Left lung (tissue), 14 donors: ENCODE measurements at places on chromosomes 11 and 22.

- DNase-seq = no peak
These were observed 7.0 kb downstream of the SERHL2 start for GRCh38 chr22:42560781-42561180.

GRCh38 chr11:75024764-75025211 lies 36.1 kb downstream of the NEU3 start:
- no peak for DNase-seq

- DNase-seq = no peak
These were observed 73.3 kb upstream of the CSNK2A3 start for GRCh38 chr11:11426226-11426952.

DNA sequence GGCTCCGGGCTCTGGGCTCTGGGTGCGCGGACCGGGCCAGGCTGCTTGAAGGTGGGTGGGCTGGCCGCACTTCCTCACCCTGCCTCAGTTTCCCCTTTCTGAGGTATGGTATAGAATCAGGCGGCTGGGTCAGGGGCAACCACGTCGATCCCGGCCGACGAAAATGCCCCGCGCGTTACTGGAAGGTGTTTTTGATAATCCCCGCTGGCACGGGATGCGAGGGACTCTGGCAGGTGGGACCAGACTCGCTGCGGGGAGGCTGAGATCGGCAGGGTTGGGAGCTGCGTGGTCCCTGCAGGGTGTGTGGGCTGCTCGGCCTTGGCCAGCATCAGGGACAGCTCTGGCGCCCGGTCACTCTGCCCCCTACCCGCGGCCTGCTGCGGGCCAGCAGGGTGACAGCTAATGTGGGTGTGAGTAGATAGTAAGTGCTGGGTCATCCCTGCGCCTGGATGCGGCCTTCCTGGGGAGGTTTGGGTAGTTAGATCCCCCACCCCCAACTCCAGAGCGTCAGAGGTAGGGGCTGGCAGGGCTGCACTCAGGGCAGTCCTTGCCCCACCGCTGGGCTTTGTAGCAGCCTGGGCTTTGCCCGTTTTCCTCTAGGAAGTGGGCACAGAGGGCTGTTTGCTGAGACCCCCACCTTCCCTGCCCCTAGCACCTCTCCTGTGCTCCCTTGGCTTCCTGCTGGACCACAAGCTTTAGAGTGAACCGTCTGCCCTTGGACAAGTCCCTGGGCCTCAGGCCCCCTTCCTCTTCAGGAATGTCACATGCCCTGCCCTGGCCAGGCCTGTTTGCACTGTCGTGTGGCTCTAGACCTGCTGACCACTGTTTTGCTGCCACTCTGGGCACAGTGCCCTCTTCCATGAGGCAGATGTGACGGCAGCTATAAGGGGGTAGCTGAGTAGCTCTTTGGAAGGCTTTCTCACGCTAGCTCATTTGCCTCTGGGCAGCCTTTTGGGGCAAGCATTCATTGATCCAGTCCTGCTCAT lies 579 bp downstream of the TANGO2 start:
- DNase-seq = no peak

DNA sequence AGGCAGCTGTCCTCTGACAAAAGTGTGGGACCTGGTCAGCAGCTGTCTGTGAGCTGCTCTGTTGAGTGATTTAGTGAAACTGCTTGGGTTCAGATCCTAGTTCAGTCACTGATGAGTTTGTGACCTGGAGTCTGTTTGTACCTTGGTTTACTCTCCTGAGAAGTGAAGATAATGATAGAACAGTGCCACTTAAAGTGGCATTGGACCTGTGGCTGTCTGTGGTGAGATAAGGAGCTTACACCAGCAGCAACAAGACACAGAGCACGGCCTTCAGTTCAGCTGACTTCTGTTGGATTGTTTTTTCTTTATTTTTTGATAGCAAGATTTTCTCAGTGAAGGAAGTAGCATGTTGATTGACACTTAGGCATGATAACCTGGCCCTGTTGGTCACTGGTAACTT lies 46.2 kb upstream of the CTTN start:
- no peak for DNase-seq

- DNase-seq = no peak
These were observed 10.1 kb upstream of the PDGFB start for GRCh38 chr22:39254789-39255298.

DNA sequence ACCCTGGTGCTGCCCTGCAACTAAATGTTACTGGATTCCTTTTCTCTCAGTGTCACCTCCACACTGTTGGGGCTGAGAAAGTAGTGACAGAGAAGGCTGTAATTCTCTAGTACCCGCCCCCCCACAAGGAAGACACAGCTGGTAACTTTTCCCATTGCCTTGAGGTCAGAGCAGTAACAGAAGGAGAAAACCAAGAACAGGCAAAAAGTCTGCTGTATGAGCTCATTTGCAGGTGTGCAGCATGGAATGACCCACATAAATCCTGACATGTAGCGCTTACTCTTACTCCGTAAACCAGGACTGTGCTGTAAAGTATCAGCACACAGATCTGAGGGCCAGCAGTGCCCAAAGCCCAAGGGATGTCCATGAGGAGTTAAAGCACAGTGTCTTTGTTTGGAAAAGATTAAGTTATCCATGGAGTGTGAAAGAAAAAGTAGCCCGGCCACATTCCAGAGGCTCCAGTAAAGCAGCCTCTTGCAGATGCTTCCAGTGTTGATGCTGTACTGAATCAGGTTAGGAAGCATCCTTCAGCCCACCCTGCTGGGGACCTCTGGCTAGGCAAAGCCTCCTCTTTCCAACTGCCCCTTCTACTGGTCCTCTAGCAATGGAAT lies 120.7 kb downstream of the PLEKHA7 start:
- no peak for DNase-seq

DNA sequence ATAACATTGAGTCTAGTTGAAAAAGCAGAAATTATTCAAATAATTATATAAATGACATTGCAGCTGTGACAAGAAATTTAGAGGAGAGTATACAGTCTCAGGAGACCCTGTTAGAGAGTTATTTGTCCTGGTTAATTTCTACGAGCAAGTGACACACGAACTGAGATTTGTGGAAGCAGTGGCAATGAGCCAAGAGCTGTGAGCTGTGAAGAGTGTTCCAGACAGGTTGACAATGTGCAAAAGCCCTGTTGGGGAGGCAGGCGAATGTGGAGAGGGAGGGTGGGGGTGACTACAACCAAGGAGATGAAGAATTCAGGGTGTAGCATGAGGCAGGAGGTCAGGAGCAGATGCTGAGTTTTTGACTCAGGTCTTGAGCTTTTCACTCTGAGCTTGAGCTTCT lies 620.2 kb upstream of the TENM4 start:
- no peak for DNase-seq

DNA sequence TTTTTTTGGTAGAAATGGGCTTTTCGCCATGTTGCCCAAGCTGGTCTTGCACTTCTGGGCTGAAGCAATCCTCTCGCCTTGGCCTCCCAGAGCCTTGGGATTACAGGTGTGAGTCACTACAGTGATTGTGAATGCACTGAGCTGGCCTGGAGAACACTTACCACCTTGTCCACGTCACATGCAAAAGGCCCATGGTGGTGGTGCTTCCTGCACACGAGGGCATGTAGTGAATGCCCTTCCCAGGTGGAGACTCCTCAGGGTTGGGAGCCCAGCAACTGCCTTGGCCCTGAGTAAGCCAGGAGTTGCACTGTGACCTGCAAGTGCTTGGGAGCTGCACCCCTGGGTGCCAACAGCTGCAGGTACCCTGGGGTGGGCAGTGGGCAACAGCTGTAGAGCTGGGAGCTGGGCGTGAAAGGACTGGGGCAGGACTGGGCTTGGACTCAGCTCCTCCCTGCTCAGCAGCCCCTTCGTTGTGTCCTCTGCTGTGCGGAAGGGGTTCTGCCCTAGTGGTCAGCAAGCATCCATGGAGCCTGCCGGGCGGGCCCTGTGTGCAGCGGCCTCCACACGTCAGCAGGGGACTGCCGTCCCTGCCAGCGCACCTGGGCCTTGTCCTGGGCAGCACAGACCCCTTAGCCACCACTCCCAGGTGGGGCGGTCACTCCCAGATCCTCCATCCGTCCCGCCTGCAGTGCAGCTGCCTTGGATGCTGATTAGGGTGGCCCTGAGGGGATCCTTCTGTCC lies 9.3 kb upstream of the ADORA2A start:
- DNase-seq = no peak

- no peak for DNase-seq
These were observed 61.6 kb upstream of the CDON start for GRCh38 chr11:126124231-126124661.
